ENCODE measurements at places on chromosomes 12 and 14.

GRCh38 chr12:52530366-52530765, 10.2 kb upstream of the KRT5 start:
- DNase-seq: no peak

DNA sequence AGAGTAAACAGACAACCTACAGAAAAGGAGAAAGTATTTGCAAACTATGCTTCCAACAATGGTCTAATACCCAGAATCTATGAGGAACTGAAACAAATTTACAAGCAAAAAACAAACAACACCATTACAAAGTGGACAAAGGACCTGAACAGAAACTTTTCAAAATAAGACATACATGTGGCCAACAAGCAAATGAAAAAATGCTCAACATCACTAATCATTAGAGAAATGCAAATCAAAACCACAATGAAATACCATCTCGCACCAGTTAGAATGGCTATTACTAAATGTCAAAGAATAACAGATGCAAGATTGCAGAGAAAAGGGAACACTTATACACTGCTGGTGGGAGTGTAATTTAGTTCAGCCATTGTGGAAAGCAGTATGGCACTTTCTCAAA, 125.8 kb downstream of the C12orf42 start:
- no peak for DNase-seq

GRCh38 chr14:91879196-91879595, 11.9 kb upstream of the TC2N start:
- DNase-seq: no peak

- no peak for DNase-seq
Measured at GRCh38 chr12:125255935-125256633, 190.8 kb downstream of the AACS start.

GRCh38 chr14:102760496-102761193, 16.6 kb upstream of the TRAF3 start:
- no peak for DNase-seq

GRCh38 chr12:101298426-101298825, 18.5 kb downstream of the UTP20 start:
- no peak for DNase-seq

DNA sequence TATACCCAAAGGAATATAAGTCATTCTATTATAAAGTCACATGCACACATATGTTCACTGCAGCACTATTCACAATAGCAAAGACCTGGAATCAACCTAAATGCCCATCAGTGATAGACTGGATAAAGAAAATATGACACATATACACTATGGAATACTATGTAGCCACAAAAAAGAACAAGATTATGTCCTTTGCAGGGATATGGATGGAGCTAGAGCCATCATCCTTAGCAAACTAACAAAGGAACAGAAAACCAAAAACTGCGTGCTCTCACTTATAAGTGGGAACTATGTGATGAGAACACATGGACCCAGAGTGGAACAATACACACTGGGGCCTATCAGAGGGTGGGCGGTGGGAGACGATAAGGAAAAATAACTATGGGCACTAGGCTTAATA, 21.3 kb downstream of the FBXO21 start:
- DNase-seq: no peak

- DNase-seq: no peak
Measured at GRCh38 chr12:132056320-132056719, 87.8 kb downstream of the DDX51 start.

DNA sequence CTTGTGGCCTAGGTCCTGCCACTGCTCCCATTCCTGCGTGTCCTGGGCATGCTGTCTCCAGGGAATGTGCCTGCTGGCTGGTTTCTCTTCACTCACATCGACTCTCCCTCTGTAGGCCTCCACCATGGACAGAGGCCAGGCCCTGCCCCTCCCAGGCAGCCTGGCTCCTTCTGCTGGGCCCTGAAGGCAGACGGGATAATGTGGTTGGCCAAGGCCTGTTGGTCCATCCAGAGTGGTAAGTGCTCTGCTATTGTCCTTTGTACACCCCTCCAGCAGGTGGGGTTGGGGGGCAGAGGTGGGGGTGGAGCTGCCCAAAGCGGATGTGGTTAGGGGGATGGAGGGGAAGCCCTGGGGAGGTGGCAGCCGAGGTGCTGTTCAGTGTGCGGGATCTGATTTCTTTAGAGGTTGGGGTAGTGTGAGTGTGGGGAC, 9.5 kb upstream of the NR4A1 start:
- no peak for DNase-seq

GRCh38 chr14:37270629-37271028, 72.9 kb downstream of the MIPOL1 start:
- DNase-seq: no peak

DNA sequence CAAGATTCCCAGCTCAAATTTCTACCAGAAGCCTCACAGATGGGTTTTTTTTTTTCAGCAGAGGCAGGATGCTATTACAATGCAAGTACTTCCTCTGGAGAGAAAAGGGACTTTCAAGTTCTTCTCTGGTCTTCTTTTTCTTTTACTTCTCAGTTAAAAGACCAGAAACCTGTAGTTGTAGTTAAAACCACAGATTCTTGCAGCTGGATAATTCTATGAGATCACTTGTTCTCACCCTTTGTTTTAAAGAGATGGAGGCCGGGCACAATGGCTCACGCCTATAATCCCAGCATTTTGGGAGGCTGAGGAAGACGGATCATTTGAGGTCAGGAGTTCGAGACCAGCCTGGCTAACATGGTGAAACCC, 47.6 kb upstream of the OVCH1 start:
- DNase-seq: no peak

DNA sequence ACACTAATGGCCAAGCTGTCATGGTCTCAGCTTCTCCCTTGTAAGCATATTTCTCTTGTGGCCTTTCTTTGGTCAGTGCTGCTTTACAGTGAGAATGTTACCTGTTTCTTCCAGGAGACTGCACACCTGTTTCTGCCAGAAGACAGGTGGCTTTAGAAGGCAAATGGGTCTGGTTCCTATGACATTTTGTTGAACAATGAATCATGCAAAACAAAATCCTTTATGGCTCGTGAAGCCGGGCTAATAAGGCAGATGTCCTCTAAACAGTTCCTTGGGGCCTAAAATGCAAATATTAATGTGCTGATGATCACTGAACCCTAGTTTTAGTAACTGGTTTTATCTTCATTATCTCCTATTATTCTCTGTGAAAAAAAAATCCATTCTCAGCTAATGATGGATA, 927.6 kb downstream of the GALC start:
- DNase-seq: no peak

DNA sequence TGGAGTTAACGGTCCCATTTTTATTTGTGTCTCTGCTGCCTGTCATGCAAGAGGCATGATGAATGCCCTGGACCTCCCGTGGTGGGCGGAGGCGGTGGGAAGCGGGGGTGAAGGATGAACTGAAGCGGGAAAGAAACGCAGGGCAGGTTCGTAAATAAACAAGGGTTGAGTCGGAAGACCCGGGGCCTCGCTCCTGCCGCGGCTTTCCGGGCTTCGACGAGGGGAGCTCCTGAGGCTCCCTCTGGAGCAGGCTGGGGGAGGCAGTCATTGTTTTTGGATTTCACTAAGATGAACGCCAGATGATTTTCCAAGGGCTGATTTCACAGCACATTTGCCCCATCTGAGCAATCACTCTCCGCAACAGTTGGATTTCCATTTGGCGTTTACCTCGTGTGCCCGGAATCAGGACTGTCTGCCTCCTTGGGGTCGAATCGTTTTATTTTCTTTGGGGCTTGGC, 130.2 kb downstream of the SLC38A6 start:
- DNase-seq: no peak

GRCh38 chr12:128813392-128813791, 10.4 kb downstream of the SLC15A4 start:
- DNase-seq: no peak

DNA sequence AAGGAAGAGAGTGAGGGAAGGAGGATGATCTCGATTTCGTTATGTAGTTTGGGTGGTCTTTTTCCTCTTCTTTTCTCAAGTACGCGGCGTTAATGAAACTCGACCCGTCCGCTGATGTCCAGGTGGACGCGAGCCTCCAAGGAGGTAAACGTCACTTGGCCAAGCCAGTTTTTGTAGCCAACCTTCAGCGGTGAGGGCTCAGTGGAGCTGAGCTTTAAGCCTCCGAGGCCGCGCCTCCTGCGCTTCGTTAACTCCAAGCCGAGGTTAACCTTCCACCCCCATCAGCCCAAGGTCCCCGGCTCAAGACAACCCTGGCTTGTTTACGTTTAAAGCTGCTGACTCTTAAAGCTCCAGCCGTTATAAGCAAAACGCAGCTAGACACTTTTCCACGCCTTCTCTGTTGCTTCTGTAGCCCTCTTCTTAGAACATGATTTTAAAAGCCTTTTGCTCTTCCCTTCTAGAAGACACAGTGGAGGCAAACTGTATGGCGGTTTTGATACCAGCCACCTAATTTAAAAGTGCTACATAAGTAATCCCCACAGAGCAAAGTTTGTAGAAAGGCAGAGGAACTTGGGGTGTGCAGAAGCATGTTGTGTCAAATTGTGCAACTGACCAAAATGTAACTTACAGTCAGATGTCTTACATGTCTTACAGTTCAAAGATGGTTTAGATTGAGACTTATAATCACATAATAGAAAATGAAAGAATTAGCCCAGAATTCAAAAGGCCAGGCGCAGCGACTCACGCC, 923 bp upstream of the ITPR2 start:
- DNase-seq: peak; percentile 17

GRCh38 chr14:60639674-60640073, 9.6 kb downstream of the SIX1 start:
- DNase-seq: no peak

GRCh38 chr12:25241167-25242020, 9.3 kb downstream of the KRAS start:
- DNase-seq: peak; percentile 50

- DNase-seq: no peak
Measured at GRCh38 chr12:69888901-69889300, 63.9 kb downstream of the MYRFL start.

- no peak for DNase-seq
Measured at GRCh38 chr14:104343690-104344640, 205.6 kb downstream of the KIF26A start.

- DNase-seq: no peak
Measured at GRCh38 chr12:113482334-113482733, 10.7 kb upstream of the LHX5 start.

GRCh38 chr12:29035112-29035511, 114.0 kb upstream of the FAR2 start:
- DNase-seq: no peak

DNA sequence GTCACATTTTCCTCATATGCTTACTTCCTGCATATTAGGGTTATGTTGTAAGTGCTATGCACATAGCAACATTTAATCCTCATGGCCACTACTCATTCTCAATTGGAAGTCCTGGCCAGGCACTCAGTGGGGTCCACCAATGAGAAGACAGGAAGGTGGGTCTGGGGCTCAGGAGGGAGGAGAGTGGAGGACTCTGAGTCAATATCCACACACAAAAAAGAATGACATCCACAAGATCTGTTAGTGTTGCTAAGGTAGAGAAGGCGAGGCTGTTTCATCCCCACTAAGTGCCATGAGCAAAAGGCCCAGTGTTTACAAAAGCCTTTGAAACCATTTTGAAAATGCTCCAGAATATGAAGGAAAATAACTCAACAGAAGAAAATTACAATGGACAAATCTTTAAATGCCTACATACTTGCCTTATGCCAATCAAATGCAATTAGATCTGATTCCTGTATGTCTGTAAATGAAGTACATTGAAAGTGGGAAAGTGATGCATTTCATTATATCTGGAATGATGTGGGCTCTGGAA, 53.9 kb downstream of the EID3 start:
- DNase-seq: no peak

- DNase-seq: peak; percentile 37
Measured at GRCh38 chr14:75046899-75047298, 4.4 kb downstream of the MLH3 start.

DNA sequence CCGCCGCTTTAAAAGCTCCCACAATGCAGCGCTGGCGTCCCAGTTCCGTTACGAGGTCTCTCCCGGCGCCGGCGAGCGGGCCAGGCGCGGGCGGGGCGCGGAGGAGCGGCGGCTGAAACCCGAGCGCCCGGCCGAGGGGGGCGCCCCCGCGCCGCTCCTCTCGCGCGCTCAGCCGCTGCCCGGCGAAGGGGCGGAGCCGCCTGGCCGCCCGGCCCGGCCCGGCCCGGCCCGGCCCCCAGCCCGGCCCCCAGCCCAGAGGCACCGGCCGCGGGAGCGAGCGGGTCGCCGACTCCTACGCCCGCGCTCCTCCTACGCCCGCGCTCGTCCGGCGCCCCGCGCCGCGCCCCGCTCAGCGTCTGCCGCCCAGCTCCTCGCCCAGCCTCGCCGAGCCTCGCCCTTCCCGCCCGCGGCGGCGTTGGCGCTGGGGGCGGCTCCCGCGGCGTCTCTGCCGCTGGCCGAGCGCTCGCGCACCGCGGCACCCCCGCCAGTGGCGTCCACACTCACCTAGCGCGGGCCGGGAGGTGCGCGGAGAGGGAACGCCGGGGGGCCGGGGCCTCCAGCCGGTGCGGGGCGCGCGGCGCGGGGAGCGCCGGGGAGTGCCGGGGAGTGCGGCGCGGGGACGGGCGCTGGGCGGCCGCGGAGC, at the start of gene RASSF8:
RASSF8 (plus strand) TSS at position 255 of the 643 bp plus-strand sequence. CDS start 96,662 bp downstream, outside the sequence.
- DNase-seq: no peak

DNA sequence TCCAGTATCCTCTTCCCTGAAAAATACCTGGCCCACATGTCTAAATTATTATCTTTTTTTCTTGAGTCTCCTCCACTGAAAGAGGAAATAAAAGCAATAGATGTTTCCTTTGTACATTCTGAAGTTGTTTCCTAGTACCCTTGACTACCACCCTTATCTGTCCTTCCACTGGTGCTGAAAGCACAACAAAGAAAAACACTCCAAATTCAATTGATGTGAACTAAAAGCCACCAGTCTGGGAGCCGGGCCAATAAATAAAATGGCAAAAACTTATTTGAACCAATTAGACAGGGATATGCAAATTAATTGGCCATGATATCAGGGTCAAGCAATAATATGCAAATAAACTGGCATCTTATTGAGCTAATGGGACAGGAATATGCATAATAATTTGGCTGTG, 330.5 kb downstream of the PAWR start:
- DNase-seq: no peak

DNA sequence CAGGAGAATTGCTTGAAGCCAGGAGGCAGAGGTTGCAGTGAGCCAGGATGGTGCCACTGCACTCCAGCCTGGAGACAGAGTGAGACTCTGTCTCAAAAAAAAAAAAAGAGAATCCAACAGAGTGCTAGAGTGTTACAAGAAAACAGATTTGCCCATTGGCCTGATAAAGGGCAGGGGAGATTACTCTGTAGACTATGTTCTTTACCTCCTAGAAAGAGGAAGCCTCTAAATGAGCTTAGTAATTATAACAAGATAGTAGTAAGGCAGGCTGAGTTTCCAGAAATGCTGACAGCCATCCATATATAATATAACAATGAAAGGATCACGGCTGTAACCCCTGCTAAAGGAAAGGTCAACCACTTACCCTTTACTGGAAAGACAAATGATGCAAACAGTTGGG, 24.4 kb downstream of the AK7 start:
- DNase-seq: no peak

- no peak for DNase-seq
Measured at GRCh38 chr12:19764408-19764807, 325.1 kb downstream of the AEBP2 start.

- no peak for DNase-seq
Measured at GRCh38 chr14:51370758-51371386, 130.8 kb downstream of the TMX1 start.

- DNase-seq: no peak
Measured at GRCh38 chr12:4292341-4293073, 18.9 kb downstream of the CCND2 start.

- no peak for DNase-seq
Measured at GRCh38 chr14:90850487-90850886, 34.3 kb upstream of the TTC7B start.

GRCh38 chr14:49050822-49051221, 535.4 kb downstream of the RPS29 start:
- DNase-seq: no peak

GRCh38 chr14:100888789-100889315, 14.7 kb downstream of the RTL1 start:
- no peak for DNase-seq

- peak; percentile 25 for DNase-seq
Measured at GRCh38 chr12:76060111-76060510, 24.4 kb downstream of the NAP1L1 start.

Measured in activated CD4-positive, alpha-beta T cell treated with anti-CD3 and anti-CD28 coated beads, Interleukin-2, Interleukin-4, amounts not matched to agents 100 ng/mL and 50 ng/mL, durations not matched to agents 16 hours and 8 hours (primary cell).